ENCODE measurements at places on chromosomes 1 and 21. TPM values are rescaled to one million over a fixed set of nuclear protein-coding genes. Genes with fewer than 3 reads are reported as not detected.

The FCGR2B gene
- 0.15 TPM for total RNA-seq

The RNF223 gene
- 0.08 TPM for total RNA-seq

The MTARC1 gene
- total RNA-seq, result 0.74 TPM

The AKNAD1 gene
- total RNA-seq, result 0.26 TPM

Data from Panc1 (cell line).